Memory B cell (primary cell): ENCODE measurements at places on chromosomes 13 and 19.

DNA sequence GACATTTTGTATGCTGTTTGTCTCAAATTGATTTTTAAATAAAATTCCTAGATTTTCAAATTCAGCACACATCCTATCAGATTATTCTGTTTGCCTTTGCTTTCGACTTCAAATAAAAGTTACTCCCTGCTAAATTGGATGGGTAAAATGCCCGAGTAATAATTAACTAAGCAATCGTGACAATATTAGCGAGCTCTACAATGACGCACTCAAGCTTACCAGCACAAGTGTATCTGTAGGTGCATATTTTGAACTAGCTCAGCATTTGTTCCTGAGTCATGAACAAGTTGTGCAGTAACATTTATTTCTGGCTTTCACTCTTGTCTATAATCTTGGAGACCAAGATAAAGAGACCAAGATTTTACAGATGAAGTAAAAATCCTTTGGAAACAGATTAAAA is 113.4 kb downstream of the UBL3 start:
- peaks cover 9% of the 10 kb centered on the region for H3K27me3 ChIP-seq
- no peak overlapping the region for H3K27ac ChIP-seq
- no peaks in the 10 kb centered on the region for H3K36me3 ChIP-seq

DNA sequence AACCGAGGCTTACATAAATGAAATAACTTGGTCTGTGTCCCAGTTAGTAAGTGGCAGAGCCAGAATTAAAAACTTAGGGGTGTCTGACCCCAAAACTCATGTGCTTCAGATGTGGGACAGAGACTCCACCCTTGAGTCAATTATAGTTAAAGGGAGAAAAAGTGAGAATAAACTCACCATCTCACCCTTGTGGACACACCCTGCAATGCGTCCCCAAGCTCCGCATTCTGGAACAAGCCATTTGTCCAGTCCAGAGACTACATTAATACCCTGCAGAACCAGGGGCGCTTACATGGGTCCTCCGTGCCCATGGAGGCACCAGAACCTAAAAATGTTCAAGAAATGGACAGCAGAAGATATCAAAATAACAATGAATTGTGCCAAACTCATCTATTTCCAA is 207.0 kb upstream of the ZNF507 start:
- H3K4me1 ChIP-seq: no peaks in the 10 kb centered on the region
- H3K27ac ChIP-seq: no peak overlapping the region
- no peaks in the 10 kb centered on the region for H3K36me3 ChIP-seq

GRCh38 chr13:72397265-72397664 is 330.2 kb downstream of the MZT1 start:
- no peak overlapping the region for H3K4me3 ChIP-seq
- H3K4me1 ChIP-seq: no peaks in the 10 kb centered on the region
- H3K27ac ChIP-seq: no peak overlapping the region
- no peak for DNase-seq
- no peaks in the 10 kb centered on the region for H3K27me3 ChIP-seq

DNA sequence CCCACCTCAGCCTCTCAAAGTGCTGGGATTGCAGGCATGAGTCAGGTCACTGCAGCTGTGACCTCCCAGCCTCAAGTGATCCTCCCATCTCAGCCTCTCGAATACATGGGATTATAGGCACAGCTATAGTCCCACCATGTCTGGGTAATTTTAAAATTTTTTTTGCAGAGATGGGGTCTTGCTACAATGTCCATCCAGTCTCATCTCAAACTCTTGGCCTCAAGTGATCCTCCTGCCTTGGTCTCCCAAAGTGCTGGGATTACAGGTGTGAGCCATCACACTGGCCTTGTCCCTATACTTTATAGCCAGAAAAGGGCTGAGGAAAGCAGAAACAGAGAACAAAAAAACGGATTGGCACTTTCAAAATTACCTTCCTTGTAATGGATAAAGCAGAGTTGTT is 4.8 kb upstream of the FBXO27 start:
- DNase-seq: no peak
- H3K27ac ChIP-seq: no peak overlapping the region
- H3K4me1 ChIP-seq: peaks cover 3% of the 10 kb centered on the region

DNA sequence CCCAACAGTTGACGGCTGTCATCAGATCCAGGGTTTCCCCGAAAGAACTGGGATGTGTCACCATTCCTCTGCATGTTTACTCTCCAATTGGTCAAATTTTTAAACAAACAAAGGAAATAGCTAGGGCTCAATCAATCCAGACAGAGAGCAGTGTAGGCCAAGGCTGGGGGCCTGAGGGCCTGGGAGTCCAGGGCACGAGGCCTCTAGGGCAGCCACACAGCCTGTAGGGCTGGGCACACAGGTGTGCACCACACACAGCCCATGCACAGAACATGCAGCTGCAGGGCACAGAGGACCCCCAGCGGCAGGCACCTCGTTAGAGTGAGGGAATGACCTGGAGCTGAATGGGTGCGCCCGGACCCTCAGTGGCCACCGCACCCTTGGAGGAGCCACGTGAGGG is 9.5 kb downstream of the MIER2 start:
- H3K36me3 ChIP-seq: peaks cover 29% of the 10 kb centered on the region
- peaks cover 12% of the 10 kb centered on the region for H3K4me1 ChIP-seq
- H3K27ac ChIP-seq: no peak overlapping the region
- H3K27me3 ChIP-seq: no peaks in the 10 kb centered on the region
- no peak overlapping the region for H3K4me3 ChIP-seq

GRCh38 chr19:5958074-5958850 is 19.7 kb downstream of the RANBP3 start:
- DNase-seq: no peak
- no peaks in the 10 kb centered on the region for H3K27me3 ChIP-seq

GRCh38 chr13:30864433-30865122 is 41.5 kb upstream of the MEDAG start:
- peaks cover 4% of the 10 kb centered on the region for H3K4me1 ChIP-seq
- DNase-seq: no peak
- peaks cover 7% of the 10 kb centered on the region for H3K27me3 ChIP-seq
- H3K36me3 ChIP-seq: no peaks in the 10 kb centered on the region
- no peak overlapping the region for H3K4me3 ChIP-seq

DNA sequence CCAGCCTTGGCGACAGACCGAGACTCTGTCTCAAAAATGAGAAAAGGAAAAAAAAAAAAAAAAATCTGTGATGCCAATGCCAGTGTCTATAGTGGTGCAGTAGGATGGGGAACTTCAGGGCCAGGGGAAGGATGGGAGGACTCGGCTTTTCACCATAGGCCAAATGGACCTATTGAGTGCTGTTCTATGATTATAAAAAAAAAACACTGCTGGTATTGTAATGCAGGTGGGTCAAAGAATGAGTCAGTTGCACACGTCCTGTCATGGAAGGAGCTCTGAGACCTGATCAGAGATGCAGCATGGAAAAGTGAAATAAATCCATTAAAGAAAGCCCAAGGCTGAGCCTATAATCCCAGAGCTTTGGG is 7.0 kb downstream of the DNAJB1 start:
- H3K4me3 ChIP-seq: no peak overlapping the region
- DNase-seq: no peak
- H3K4me1 ChIP-seq: peaks cover 13% of the 10 kb centered on the region

DNA sequence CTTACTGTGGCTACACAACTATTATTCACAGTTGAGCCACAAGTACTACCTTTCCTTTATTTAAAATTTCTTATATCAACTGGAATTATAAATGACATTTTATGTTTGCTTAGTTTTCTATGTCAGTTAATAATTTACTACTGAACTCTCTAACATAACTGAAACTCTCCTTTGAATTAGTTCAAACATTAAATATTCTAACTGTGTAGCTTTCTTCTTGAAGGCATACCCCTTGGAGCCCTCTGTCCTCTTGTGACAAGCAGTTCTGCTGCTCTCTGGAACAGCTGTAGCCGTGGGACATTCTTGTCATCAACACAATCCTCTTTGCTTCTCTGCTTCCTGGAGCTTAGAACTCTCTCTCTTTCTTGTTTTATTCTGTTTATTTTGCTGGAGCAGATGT is 244.8 kb downstream of the NHLRC3 start:
- no peaks in the 10 kb centered on the region for H3K36me3 ChIP-seq
- H3K4me1 ChIP-seq: peaks cover 3% of the 10 kb centered on the region
- no peak overlapping the region for H3K27ac ChIP-seq
- DNase-seq: no peak
- no peak overlapping the region for H3K4me3 ChIP-seq
- H3K27me3 ChIP-seq: peaks cover 6% of the 10 kb centered on the region

DNA sequence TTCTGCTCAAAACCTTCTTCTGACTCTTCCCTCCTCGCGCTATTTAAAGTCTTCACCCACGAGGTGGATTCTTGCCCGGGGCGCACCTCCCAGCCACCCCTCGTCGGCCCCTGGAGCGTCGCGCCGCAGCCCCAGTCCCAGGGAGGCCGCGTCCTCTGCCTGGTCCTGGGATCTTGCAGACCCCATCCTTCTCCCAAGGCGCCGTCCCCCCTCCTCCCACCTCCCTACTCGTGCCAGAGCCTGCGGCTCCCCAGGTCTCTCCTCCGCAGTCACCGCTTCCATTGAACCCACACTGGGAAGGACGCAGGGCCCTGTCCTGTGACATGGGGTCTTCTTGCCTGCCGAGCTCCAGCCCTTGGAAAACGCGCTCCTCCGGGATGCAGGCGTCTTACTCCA is 486 bp downstream of the ZNF808 start:
- peak overlapping the region; percentile 99 for H3K4me3 ChIP-seq
- H3K27me3 ChIP-seq: no peaks in the 10 kb centered on the region
- no peak for DNase-seq
- H3K36me3 ChIP-seq: peaks cover 14% of the 10 kb centered on the region
- peaks cover 14% of the 10 kb centered on the region for H3K4me1 ChIP-seq

DNA sequence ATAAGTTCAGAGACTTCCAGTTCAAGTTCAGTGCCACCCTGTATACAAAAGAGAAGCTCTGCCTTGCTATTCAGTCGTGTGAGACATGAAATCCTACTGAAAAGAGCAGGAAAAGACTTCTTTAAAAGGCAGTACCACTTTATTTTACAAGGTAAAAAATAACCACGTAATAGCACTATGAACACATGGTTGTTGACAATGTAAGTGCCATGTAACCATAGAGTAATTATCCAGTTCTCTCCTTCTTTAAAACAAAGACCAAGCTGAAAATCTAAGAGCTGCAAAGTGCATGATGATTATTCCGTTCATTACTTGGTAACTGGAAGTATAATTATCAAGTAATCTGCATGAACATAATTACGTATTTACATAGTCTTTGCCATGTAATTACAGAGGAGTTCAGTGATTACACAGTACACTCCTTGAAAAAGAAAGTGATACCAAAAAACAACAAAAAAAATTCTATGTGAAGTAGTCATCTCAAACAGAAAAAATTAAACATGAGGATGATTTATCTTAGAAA is 288.7 kb downstream of the EFNB2 start:
- no peaks in the 10 kb centered on the region for H3K4me1 ChIP-seq
- no peak for DNase-seq
- H3K27ac ChIP-seq: no peak overlapping the region
- no peaks in the 10 kb centered on the region for H3K27me3 ChIP-seq
- H3K36me3 ChIP-seq: no peaks in the 10 kb centered on the region

- H3K4me1 ChIP-seq: no peaks in the 10 kb centered on the region
- DNase-seq: no peak
- H3K27ac ChIP-seq: no peak overlapping the region
- peaks cover 7% of the 10 kb centered on the region for H3K27me3 ChIP-seq
These were observed 140.8 kb downstream of the SHISA2 start for GRCh38 chr13:25910991-25911419.

DNA sequence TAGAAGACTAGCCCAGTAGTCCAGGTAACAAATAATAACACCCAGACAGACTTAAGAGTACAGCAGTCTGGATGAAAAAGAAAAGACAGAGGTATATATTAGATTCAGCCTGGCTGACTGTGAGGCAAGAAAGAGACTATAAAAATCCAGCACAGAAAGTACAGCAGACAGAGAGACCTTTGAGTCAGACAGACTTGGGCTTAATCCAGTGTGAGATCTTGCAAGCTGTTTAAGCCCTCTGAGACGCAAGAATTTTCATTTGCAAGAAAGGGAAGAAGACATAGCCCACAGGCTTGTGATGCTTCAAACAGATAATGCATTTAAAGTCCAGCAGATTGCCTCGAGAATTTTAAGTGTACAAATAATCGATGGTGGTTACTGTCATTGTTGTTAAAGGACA is 471.4 kb downstream of the LIG4 start:
- no peak for DNase-seq
- no peaks in the 10 kb centered on the region for H3K27me3 ChIP-seq
- H3K4me1 ChIP-seq: no peaks in the 10 kb centered on the region
- H3K36me3 ChIP-seq: no peaks in the 10 kb centered on the region
- no peak overlapping the region for H3K4me3 ChIP-seq

DNA sequence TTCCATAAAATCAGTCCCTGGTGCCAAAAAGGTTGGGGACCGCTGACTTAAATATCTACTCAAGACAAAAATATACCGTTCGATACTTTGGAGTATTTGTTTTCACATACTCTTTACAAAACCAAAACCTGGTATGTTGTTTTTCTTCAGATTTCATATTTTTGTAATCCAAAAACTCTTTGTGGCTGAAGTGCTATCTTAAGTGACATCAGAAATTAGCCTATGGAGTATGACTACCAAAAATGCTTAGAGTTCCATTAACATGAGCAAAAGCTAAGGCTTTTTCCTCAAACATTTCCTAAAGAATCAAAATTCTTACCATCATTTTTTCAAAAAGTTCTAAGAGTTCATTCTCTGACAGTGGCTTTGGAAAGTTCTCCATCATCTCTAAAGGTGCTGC is 52.0 kb downstream of the DIAPH3 start:
- H3K27ac ChIP-seq: no peak overlapping the region
- no peaks in the 10 kb centered on the region for H3K27me3 ChIP-seq
- H3K36me3 ChIP-seq: peaks cover 4% of the 10 kb centered on the region
- DNase-seq: no peak
- H3K4me1 ChIP-seq: no peaks in the 10 kb centered on the region
